Transverse colon (tissue), 4 donors: ENCODE measurements at places on chromosomes 2 and 18.
A peak's percentile ranks its signal among the peaks of the same experiment; 100 is the strongest.

GRCh38 chr2:53104263-53104662, 663.3 kb upstream of the CHAC2 start:
- no peak for DNase-seq

GRCh38 chr18:24014062-24014985, at the start of gene TTC39C:
Gene TTC39C (plus strand): TSS chr18:24014754. CDS start chr18:24014872, 118 bp downstream.
- peak; percentile 69 for DNase-seq

DNA sequence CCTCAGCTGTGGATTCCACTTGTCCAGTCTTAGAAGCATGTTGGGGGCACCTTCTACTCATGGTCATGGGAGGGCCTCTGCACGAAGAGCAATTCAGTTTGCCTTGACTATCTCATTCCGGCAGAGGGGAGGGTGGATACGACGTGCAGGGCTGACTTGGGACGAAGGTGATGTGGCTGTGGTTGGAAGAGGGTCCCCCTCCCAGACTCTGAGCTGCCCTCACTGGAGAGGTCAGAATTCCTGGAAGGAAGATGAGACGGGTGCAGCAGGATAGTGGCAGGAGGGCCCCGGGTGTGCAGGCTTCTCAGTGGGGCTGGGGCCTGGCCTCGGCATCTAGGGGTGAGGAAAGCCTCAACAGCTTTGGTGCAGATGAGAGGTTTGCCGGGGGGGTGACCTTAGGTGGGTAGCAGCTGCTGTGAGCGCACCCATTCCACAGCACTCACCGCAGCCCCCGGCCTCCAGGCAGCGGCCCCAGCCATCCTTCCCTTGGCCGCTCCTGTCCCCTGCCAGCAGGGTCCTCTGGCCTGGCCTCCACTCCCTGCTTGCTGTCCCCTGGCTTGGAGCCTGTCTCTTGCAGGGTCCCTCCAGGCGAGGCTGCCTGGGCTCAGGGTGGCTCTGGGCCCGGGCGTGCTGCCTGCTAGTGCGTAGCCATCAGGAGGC, 3.2 kb downstream of the RNPEPL1 start:
- peak; percentile 4 for DNase-seq

GRCh38 chr2:184272056-184272455, 326.3 kb upstream of the ZNF804A start:
- DNase-seq = no peak

DNA sequence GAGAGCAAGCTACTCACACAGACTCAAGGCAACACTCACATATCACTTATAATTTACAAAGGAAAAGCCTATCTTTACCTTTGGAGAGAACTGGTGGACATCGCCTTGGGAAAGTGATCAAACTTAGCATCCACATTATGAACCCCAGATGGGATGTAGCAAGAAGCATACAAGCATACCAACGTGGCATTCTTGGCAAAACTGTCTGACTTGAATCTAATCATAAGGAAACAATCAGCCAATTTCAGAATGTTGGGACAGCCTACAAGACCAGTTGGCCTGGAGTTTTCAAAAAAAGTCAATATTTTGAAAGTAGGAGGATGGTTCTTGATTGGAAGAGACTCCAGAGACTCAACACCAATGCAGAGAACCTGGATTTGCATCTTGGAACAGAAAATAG, 79.1 kb upstream of the PMAIP1 start:
- no peak for DNase-seq

- no peak for DNase-seq
Measured at GRCh38 chr2:48313036-48313877, 216.7 kb upstream of the STON1 start.

DNA sequence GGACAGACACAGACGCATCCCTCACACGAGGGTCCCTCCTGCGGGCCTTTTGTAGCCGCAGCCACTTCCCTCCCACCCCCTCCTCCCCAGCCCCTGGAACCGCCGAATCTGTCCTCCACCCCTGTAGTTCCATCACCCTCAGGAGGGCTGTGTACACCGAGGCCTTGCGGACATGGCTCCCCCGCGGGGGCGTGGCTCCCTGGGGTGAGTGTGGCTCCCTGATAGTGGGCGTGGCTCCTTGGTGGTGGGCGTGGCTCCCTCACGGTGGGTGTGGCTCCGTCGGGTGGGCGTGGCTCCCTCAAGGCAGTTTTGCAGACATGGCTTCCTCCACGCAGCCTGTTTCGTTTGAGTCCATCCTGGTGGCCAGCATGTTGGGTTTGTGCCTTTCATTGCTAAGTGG, 420.7 kb upstream of the SALL3 start:
- no peak for DNase-seq

- no peak for DNase-seq
Measured at GRCh38 chr18:36167692-36168218, 19.5 kb upstream of the MOCOS start.

- no peak for DNase-seq
Measured at GRCh38 chr2:66032226-66032775, 402.6 kb upstream of the MEIS1 start.

GRCh38 chr2:237200462-237200861, 114.8 kb downstream of the COPS8 start:
- no peak for DNase-seq

GRCh38 chr2:123870206-123870880, 154.7 kb upstream of the CNTNAP5 start:
- no peak for DNase-seq

- peak; percentile 56 for DNase-seq
Measured at GRCh38 chr2:82478641-82479040, 1980.4 kb downstream of the SUCLG1 start.

- DNase-seq = no peak
Measured at GRCh38 chr18:23204589-23205235, 69.4 kb downstream of the CABLES1 start.

DNA sequence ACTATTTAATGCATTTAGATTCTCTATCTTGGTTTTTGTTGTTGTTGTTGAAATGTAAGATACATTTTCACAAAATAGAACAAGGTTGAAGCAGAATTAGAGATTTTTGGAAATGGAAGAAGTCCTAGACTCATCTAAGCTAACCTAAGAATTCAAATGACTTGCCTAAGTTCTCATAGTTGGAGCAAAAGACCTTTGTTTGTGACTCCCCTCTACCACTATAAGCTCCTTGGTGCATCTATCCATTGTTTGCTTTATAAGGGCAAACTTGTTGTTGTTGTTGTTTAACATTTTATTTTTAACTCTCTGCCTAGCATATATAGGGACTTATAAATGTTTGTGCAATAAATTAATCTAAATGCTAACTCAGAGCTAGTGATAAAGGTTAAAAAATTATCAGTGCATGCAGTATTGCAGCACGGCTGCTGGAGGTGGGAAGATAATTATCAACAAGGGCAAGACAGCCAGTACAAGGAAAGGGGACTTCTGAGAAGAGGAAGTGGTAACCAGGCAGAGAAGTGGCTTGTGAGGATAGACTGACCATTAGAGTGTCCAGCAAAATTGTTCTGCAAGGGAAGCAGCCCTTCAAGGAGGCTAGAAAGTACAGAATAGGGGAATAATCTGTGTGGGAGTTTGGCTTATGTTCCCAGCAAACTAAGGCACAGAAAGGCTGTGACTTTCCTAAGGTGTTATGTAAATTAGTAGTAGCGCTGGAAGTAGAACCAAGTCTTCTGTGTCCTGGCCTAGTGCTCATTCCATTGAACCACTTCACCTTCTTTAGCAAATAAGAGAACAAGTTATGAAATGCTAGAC, 38.1 kb upstream of the ACYP2 start:
- no peak for DNase-seq

- DNase-seq = no peak
Measured at GRCh38 chr2:225464346-225465025, 65.0 kb downstream of the NYAP2 start.

- no peak for DNase-seq
Measured at GRCh38 chr18:46346896-46347630, 242.9 kb downstream of the HAUS1 start.

- DNase-seq = no peak
Measured at GRCh38 chr18:36711813-36712444, 116.9 kb downstream of the TPGS2 start.

DNA sequence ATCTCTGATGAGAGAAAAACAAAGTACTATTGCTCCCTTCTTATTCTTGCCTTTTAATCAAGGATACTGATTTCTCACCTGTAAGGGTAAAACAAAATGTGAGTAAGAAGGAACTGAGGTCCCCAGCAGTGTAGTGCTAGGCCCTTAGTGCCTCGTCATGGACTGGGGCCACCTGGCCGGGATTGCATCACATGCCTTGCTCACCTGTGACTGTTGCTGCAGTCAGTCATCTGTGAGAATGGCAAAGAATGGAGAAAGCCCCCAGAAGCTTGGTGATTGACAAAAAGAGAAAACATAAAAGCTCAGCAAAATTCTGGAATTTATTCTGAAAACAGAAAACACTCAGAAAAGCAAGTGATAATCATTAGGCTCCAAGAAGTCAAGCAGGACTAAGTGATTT, 63.4 kb downstream of the SPATS2L start:
- no peak for DNase-seq

- no peak for DNase-seq
Measured at GRCh38 chr2:23944527-23944926, 4.3 kb downstream of the UBXN2A start.

DNA sequence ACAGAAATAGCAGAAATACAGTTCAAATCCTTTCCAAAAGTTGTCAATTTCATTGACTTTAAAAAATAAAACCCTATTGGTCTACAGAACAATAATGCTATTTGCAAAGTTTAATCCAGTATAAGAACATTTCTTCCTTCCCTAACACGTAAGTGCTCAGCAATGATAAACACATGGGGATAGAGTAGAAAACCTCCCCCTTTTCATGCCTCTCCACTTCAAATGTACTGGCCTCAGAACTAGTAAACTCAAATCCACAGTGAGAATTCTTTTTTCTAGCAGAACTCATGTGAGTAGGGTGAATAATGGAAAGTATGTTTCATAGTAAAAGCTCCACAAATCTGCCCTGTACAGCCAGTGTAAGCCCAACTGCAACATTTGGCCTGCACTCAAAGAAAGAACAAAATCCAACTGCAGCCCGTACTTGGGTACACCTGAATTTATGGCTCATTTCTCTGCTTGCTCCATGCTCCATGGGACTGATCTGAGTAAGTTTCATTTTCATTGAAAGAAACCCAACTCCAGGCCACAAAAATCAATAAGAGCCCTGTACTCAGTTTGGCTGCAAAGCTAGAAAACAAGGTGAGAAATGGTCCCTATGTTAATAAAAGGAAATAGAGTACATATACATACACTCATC, 115.0 kb upstream of the RMDN2 start:
- DNase-seq = no peak

DNA sequence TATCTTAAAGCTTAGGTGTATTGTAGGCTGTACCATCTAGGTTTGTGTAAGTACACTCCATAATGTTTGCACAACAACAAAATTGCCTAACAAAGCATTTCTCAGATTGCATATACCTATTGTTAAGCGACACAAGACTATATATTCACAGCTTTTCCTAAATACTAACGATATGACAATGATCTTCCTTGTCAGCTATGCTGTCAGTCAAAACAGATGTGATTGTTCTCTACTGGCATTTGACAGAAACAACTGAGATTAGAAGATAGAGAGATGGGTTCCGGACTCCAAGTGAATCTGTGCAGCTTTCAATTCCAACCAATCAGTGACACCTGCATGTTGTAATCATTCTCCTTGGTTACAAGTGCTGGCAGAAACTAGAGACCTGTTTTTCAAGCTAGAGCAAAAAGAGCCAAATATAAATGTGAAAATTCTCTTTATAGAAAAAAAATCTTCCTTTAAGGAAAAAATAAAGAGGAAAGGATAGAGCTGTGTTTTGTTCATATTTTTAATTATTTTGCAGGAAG, 1232.3 kb upstream of the SLC39A10 start:
- DNase-seq = no peak

GRCh38 chr2:62794791-62795190, 89.3 kb downstream of the EHBP1 start:
- no peak for DNase-seq

- DNase-seq = no peak
Measured at GRCh38 chr2:217127744-217128143, 267.9 kb upstream of the TNP1 start.

- DNase-seq = no peak
Measured at GRCh38 chr2:20594957-20595356, 55.9 kb downstream of the HS1BP3 start.

DNA sequence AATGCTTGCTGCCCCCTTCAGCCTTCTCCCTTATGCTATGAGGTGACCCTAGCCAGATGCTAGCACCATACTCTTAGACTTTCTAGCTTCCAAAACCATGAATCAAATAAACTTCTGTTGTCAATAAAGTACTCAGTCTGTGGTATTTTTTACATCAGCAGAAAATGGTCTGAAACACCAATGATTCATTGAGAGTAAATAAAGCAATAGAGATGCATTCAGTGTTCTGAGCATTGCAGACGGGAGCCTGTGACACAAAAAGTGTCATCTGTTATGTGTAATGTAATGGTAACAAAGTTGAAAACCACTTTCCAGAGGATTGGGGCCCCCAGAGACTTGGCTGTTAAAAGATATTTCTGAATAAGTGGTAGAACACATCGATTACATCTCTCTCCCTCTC, 758.0 kb upstream of the NRXN1 start:
- no peak for DNase-seq

DNA sequence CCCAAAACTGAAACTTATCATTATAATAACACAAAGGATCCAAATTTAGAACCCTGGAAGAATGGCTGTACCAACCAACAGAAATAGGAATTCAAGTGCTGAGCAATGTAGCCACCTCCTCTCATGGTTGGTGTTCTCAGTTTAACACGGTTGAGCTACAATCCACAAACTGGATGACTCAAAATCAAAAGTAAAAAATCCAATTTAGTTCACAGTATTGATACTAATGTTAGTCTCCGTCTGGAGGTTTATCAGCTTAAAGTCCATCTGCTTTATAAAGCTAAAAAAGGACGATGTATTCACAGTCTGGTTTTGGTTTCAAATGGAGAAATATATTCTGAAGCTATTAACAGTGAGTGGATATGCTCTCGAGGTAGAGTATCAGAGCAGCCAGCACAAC, 40.5 kb downstream of the CNTNAP5 start:
- no peak for DNase-seq

GRCh38 chr2:198113316-198113715, 308.9 kb downstream of the PLCL1 start:
- no peak for DNase-seq

GRCh38 chr2:127697482-127698180, 3.7 kb upstream of the SFT2D3 start:
- no peak for DNase-seq

DNA sequence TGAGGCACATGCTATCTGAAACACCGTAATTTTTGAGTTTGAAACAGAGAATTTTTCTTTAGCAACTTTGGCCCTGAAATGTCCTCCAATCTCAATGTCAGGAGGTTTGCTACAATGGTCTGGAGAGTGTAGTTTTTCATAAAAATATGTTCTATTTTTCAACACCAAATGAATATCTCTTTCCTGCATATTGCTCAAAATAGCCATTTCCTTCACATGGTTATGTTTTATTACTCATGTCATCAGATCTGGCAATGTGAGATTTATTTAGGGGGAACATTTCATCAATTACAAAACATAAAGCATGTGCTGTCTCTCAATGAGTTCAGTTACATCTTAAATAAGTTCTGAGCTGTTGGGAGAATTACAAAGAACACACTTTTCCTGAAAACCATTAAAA, 871.9 kb upstream of the FSHR start:
- DNase-seq = no peak

DNA sequence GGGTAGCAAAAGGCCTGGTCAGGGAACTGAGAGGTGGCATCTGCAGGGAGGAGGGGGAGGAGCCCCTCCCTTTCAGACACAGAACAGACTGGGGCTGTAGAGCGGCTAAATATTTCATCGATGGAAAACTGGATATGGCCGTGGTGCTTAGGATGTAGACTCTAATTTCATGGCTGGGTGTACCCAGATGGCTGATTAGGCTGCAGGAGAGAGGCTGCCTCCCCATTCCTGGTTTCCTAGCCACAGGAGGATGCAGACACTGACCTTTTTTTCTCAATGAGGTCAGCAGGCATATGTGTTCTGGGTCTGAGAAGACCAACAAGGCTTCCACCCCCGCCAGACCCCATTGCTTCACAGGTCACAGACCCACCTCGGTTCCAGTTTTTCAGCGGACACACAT, 79.3 kb upstream of the STPG4 start:
- DNase-seq = no peak
